ENCODE measurements at places on chromosomes 1 and 21. TPM values are rescaled to one million over a fixed set of nuclear protein-coding genes. Genes with fewer than 3 reads are reported as not detected.

DNA sequence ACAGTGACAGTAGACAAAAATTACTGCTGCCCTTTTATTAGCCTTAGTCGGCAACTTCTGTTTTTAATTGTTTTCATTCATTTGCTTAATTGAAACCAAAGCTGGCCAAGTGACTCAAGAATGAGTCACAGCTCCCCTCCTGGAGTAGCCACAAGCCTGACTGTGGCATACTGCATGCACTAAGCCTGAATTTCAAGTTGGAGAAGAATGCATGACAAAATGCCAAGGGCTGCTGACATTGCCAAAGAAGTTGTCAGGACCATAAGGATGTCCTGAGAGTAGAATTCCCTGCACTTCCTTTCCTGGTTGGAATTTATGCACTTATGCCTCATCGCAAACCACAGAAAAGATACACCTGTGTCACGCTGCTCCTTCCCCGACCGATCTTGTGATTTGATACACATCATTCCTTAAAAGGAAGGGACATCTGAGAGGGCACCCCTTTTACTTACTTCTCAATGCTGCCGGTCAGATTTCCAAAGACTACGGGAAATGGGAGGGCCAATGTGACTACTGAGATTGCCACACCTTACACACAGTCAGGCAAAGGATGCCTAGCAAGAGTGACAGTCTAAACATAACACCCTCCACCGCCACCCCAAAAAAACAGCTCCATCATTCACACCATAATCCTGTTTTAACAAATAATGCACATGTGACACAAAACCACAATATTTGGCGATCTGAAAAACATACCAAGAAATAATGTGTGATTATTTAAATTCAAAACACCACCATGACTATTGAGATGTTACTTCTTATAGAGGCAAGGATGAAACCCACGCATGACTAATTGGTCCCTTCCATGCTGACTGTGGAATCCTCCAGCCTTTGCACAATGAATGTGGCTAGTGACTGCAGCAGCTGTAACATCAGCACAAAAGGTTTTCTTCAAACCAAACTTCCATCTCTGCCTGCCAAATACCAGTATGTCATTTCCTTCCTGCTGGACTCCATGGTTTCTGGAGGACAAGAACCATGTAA lies 28.2 kb downstream of the VAV3 start:
- peak; percentile 78 for DNase-seq

DNA sequence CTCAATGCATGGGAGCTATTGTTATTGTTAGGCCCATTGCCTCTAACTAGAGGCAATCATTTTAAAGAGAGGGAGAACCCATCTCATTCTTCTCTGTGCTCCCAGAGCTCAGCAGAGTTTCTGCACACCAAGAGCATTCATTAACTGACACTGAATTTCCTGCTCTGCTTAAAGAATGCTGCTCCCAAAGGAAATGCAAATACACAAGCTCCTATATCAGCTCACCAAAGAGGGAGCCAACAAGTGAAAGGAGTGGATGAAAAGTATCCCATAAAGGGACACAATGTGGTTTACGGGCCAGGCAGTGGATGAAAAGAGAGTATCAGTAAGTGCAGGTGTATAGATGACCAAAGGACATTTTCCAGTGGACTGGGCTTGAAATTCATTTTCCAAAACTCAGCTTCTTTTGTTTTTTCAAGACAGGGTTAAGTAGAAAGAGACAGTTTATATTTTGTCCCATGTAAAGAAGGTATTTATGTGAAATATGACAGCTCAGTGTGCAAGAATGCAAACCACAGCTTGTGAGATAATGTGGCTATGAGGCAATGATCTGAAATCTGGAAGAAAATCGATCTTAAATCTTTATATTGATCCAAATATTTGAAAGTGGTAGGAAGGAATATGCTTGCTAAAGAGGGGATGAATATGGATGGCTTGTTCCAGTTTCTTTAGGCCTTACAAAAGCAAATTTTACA lies 207.7 kb upstream of the CAMK1G start:
- no peak for DNase-seq

DNA sequence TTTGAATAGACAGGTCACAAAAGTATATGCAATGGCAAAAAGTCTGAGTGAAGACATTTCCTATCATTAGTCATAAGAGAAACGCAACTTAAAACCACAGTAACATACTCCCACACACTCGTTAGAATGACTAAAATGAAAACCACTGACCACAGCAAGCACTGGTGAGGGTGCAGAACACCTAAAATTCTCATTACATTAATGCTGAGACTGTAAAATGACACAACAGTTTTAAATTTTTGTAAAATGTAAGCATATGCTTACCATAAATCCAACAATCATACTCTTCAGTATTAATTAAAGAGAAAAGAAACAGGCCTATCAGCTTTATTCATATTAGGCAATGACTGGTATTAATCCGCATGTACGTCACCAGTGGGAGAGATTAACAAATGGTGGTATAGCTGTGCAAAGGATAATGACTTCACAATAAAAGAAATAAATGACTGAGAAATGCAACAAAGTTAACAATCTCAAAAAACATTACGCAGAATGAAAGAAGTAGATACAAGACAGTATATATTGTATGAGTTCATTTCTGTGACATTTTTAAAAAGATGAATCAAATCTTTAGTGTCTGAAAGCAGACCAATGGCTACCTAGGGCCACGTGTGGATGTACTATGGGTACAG lies 253.5 kb downstream of the AKT3 start:
- no peak for DNase-seq

- DNase-seq: no peak
Measured at GRCh38 chr1:106879538-106879937, 176.9 kb upstream of the PRMT6 start.

- no peak for DNase-seq
Measured at GRCh38 chr1:55329808-55330432, 114.8 kb upstream of the USP24 start.

GRCh38 chr1:6511561-6512244 lies 20.2 kb upstream of the PLEKHG5 start:
- DNase-seq: no peak

DNA sequence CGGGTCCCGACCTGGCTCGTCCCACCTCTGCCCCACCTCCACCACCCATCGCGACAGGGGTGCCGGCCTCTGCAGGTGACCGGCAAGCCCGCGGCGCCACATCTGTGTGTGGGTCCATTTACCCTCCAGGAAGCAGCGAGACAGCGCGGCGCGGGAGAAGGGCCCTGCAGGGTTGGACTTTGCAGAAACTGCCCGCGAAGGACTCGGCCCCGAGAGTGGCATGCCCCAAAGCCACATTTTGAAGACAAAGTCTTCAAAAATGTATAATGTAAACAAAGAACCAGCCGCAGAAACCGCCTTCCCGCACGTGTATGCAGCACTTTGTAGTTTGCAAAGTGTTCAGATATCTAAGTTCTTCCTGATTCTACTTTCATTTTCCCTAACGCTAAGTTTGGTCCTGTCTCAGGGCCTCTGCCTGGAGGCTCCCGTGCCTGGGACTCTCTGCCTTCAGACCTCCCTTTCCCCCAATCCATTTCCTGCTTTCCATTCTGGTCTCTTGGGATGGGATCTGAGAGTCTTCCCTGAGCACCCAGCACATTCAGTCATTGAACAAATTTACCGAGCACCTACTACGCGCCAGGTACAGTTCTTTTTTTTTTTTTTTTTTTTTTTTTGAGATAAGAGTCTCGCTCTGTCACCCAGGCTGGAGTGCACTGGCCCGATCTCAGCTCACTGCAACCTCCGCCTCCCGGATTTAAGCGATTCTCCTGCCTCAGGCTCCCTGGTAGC lies 524 bp upstream of the TMCO4 start:
- DNase-seq: peak; percentile 60

GRCh38 chr1:29415156-29415830 lies 179.0 kb downstream of the PTPRU start:
- DNase-seq: no peak

- no peak for DNase-seq
Measured at GRCh38 chr1:108817016-108817415, 39.9 kb downstream of the AKNAD1 start.

- DNase-seq: peak; percentile 27
Measured at GRCh38 chr1:64940025-64940424, 26.3 kb downstream of the JAK1 start.

DNA sequence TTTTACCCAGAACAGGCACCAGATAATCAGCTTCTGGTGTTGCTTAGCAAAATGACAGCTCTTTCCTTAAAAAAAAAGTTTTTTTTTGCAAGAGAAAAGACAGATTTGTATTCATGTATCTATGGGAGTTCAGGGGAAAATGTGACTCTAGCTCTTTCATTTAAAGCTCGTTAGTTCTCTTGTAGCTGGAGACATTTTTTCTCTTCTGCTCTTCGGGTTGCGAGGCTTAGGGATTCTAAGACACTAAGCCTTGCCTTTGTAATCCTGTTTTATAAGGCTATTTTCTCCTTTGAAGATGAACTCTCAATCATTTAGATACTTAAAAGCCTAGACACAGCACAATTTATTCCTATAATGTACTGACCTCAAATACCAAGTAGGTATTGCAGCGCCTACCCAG lies 40.3 kb upstream of the EDARADD start:
- no peak for DNase-seq

DNA sequence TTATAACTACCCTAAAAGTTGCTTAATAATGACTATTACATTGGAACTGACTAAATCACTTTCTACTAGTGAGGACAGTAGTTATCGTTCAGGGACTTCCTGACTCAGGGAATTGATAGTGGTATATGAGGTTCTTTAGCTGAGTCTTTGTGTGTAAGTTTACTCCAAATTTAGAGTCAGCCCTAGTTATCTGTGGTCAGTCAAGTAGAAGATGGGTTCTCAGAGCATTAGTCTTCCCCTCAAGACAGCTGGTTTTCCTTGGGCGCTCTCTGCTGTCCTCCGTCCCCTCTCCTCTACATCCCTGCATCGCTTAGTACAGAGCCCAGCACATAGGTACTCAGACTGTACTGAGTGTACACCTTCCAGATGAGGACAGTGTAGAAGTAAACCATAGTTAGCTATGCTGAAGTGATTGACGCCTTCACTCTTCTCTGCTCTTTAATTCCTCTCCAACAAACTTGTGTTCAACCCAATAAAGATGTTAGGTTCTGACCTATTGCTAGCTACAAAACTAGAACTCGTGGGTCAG lies 116.5 kb downstream of the C1orf21 start:
- no peak for DNase-seq

DNA sequence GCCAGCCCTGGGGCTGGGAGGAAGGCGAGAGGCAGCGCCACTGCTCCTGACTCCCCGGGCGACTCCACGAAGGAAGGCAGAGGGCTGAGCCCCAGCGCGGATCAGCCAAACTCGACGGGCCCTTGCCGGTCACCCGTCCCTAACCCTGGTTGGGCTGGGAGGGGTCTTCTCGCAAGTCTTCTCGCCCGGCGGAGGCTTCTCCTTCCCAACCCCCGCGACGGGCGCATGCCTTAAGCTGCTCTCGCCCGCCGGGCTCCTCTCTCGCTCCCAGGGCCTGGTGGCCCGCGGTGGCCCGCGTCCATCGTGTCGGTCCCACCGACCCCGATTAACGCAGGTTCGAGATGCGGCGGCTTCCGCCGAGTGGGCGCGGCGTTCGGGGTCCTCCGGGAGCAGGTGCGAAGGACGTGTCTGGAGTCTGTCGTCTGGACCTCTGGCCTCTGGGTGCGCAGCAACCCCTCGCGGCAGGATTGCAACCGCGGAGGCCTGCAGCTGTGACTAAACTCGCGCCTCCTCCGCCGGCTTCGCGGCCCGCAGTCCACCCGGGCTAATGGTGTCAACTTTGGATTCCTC lies 29.0 kb upstream of the PPM1J start:
- peak; percentile 25 for DNase-seq

GRCh38 chr1:20486457-20487235 lies 636 bp upstream of the CAMK2N1 start:
- peak; percentile 42 for DNase-seq

GRCh38 chr1:15625056-15625917 lies 8.0 kb downstream of the DDI2 start:
- DNase-seq: no peak

DNA sequence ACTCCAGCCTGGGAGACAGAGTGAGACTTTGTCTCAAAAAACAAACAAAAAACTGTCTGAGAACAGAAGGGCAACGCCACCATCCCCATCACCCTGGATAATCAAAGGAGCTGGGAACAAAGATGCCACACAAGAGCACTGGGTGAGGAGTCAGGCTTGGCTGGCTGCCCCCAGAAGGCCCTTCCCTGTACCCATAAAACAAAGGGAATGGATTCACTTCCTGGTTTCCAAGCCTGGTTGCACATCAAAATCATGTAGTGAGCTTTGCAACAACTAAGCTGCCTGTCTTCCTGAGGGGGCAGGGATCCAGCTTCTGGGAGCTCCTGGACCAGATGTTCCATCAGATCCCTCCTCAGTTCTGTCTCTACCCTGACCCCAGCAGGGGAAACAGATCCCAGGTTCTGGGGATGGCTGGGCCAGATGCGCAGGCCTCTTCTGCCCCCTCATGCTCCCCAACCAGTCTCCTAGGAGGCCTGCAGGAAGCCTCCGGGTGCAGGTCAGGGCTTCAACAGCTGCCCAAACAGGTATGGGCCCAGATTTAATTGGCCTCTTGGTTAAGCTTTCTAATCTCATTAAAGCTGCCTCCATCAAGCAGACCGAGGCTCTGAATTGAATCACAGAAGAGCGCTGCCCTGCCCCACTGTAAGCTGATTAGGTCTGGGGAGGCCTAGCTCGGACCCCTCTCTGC lies 97.8 kb downstream of the MRPL37 start:
- peak; percentile 23 for DNase-seq

DNA sequence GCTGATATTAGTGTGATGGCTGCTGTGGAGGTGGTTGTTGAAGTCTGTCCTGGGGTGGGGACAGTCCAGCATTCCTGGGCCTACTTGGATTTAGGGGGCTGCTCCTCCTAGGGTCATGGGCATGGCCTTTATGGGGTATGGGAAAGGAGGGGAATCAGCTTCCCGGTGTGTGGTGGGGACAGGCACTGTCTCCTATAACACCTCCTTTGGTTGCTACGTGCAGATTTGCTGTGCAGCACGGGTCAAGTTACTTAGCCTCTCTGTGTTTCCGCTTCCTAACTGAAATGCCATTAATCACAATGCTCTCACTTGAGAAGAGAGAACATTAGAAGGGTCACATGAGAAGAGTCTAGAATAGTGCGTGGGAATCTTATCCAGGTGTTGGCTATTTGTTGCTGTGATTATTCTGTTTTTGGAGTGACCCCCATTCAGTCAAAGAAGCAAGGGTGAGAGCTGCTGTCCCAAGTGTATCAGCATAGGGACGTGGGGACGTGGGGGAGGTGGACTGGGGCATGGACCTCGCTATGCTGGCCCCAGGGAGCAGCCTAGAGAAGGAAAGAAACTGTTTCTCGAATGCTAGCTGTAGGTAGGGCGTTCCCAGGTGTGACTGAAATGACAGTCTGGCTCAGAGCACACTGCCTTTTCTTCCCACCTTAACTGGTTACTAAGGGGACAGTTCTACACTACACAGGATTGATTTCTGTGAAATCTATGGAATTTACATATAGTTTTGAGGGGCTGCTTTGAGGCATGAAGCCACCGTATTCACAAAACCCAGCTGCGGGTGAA lies 19.9 kb downstream of the SOX13 start:
- DNase-seq: no peak

The ATP6V1G3 gene
- not detected for total RNA-seq

The OLIG1 gene
- total RNA-seq: not detected

The LEFTY1 gene
- not detected for total RNA-seq

The SLC9C2 gene
- total RNA-seq: not detected

The ATP1A2 gene
- total RNA-seq: not detected

The NECAP2 gene
- total RNA-seq: 107 TPM

The AADACL3 gene
- not detected for total RNA-seq

The TNFSF18 gene
- 39.4 TPM for total RNA-seq

The KLHDC7A gene
- total RNA-seq: not detected

The CCDC27 gene
- total RNA-seq: not detected

The OR2G6 gene
- total RNA-seq: not detected

The OLFML3 gene
- 3.4 TPM for total RNA-seq

The CLCNKB gene
- total RNA-seq: not detected

The TESK2 gene
- 2.1 TPM for total RNA-seq

The UBE2U gene
- not detected for total RNA-seq
